Lower lobe of right lung (tissue), 2 donors: ENCODE measurements at places on chromosomes 16 and 17. TPM values are rescaled to one million over a fixed set of nuclear protein-coding genes. Genes with fewer than 3 reads are reported as not detected.
A peak's percentile ranks its signal among the peaks of the same experiment; 100 is the strongest.

DNA sequence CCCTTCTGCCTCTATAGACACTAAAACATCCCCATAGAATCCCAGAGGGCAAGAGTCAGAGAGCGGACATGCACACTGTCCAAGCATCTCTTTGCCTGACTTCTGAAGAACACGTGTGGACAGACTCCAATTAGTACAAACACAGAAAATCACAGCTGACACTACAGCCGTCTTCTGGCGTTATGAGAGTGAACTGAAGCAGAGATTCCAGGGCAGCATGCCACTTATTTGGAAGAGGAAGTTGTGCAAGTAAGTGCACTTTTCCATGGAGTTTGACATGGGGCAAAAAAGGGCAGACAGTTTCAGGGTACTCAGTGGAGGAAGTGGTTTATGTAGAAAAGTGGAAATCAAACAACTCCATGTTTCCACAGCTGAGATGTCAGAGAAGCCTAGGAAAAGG is 16.8 kb upstream of the ZNF287 start:
- peaks cover 3% of the 10 kb centered on the region for H3K27me3 ChIP-seq
- DNase-seq, result no peak

MT4 gene
- not detected for total RNA-seq

GRCh38 chr17:79887451-79887991 is 48.3 kb upstream of the CBX4 start:
- H3K36me3 ChIP-seq, result no peaks in the 10 kb centered on the region
- H3K4me3 ChIP-seq, result no peak overlapping the region
- H3K27ac ChIP-seq, result no peak overlapping the region
- DNase-seq, result no peak
- peaks cover 11% of the 10 kb centered on the region for H3K27me3 ChIP-seq
- peaks cover 6% of the 10 kb centered on the region for H3K4me1 ChIP-seq

ZNF287 gene
- total RNA-seq, result 5.2 TPM

DNA sequence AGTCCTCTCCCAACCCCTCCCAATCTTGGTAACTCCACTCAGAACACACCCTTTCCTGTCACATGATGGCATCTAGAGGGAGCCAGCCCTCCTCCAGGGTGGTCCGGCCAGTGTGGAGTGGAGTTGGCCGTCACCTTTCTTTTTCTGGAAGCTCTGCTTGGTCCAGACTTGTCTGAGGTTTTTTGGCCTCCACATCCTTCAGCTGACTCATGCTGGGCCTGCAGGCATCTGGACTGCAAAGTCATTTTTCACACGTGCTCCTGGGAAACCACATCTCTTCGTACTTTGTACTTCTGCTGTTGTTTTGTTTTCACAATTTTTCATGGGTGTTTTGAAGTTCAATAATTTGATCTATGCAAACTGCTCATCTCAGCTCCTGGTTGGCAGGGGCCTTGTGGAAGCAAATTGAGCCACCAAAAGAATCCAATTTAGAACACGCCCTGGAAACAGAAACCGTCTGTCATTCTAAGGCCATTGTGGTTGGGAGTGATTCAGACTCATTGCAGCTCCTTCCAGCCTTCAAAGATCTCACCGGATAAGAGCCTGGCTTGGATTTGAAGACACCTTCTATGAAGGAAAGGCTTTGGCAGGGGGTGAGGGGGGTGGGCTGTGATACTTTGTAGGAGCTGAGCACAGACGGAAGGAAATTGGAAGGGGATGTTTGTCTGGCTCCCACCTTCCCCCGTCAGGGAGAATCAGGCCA is 42.4 kb upstream of the NF1 start:
- H3K4me1 ChIP-seq, result peaks cover 7% of the 10 kb centered on the region
- no peak overlapping the region for H3K27ac ChIP-seq
- H3K27me3 ChIP-seq, result no peaks in the 10 kb centered on the region
- no peaks in the 10 kb centered on the region for H3K36me3 ChIP-seq
- H3K4me3 ChIP-seq, result no peak overlapping the region

GRCh38 chr17:42704837-42705494 is 22.6 kb downstream of the CNTNAP1 start:
- no peak for DNase-seq
- H3K27me3 ChIP-seq, result no peaks in the 10 kb centered on the region
- H3K4me1 ChIP-seq, result no peaks in the 10 kb centered on the region
- H3K27ac ChIP-seq, result no peak overlapping the region

DNA sequence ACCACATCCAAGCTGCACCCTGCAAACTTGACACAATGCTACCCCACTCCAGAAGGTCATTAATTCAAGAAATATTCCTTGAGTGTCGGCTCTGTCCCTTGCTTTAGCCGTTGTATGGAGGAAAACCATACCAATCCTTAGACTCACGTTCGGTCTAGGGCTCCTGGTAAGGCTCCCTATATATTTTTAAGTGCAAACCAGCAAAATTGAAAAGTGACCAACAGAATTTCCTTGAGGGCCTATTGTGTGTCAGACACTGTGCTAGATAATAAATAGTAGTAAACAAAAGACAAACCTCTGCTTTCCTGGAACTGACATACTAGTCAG is 390 bp upstream of the BBS2 start:
- DNase-seq, result no peak
- H3K27me3 ChIP-seq, result no peaks in the 10 kb centered on the region
- peak overlapping the region; percentile 88 for H3K27ac ChIP-seq
- H3K4me3 ChIP-seq, result peak overlapping the region; percentile 95
- no peaks in the 10 kb centered on the region for H3K36me3 ChIP-seq

- no peaks in the 10 kb centered on the region for H3K27me3 ChIP-seq
- H3K36me3 ChIP-seq, result no peaks in the 10 kb centered on the region
- H3K4me3 ChIP-seq, result no peak overlapping the region
- no peak for DNase-seq
- no peak overlapping the region for H3K27ac ChIP-seq
These were observed 91.4 kb downstream of the ANKRD11 start for GRCh38 chr16:89398924-89399323.

DNA sequence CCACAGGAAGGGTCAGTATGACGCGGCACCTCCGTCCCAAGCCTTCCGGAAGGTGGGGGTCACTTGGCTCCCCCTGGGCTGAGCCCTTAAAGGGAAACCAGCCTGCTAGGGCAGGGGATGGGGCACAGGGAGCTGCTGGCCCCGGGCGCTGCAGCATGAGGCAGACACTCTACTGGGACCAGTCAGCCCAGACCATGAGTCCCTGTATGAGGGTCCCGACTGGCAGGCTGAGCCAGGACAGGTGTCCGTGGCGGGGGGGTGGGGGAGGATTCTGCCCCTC is 43.4 kb upstream of the ZC3H18 start:
- peaks cover 7% of the 10 kb centered on the region for H3K27me3 ChIP-seq
- H3K27ac ChIP-seq, result no peak overlapping the region
- no peaks in the 10 kb centered on the region for H3K36me3 ChIP-seq
- H3K4me1 ChIP-seq, result peaks cover 21% of the 10 kb centered on the region
- no peak overlapping the region for H3K4me3 ChIP-seq

DNA sequence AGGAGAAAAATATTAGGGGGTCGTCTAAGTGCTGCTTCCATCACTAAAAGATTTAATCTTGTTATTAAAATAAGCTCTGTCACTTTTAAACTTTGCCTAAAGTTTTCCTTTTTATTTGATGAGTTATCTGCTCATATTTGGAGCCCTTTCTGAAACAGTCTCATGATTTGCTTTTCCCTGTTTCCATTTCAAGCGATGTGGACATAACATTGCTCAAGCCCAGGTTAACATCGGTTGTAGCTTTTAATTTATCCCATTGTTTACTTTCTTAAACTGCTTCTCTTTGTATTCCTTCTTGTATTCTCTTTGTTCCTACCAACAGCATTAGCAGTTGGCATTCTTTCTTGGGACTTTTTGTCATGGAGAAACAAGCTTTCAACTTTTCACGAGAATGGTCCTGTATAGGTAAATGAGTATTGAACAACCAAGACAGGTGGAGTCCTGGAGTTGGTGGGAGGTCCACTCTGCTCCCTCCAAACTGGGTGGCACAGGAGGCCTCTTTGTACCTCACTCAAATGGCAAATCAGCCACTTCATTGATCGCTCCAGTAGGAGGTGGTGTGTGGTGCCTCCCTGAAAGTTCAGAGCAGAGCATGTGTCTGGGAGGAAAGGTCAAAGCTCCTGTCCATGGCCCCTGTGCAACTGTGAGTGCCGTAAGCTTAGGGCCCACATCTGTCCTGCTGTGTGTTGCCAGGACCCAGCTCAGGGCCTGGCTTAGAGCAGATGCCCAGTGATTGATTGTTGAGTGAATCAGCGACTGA is 107.0 kb downstream of the CYLD start:
- H3K4me3 ChIP-seq, result no peak overlapping the region
- no peak overlapping the region for H3K27ac ChIP-seq
- no peaks in the 10 kb centered on the region for H3K27me3 ChIP-seq
- no peaks in the 10 kb centered on the region for H3K36me3 ChIP-seq
- DNase-seq, result no peak

PABPN1L gene
- total RNA-seq, result not detected

SYCE1L gene
- total RNA-seq, result 2.6 TPM

DNA sequence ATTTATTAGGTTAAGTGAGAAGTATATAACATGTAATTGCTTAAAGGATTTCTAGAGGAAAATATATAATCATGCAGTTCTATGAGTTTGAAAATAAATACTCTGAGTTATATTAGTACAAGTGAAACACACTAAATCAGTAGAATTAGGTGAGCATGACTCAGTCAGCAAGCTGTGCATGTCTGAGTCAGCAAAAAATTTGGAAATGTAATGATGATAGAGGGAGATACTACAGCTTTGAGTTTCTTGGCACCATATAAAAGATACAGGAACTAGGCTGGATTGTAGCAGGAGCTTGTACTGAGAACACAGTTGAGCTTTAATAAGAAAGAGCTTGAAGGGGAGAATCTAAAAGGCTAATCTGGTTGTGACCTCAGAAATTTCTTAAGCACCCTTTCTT is 1224.6 kb downstream of the CDH8 start:
- H3K27ac ChIP-seq, result no peak overlapping the region
- no peaks in the 10 kb centered on the region for H3K27me3 ChIP-seq
- no peak overlapping the region for H3K4me3 ChIP-seq
- H3K36me3 ChIP-seq, result no peaks in the 10 kb centered on the region
- no peak for DNase-seq
- H3K4me1 ChIP-seq, result no peaks in the 10 kb centered on the region

IQCK gene
- 14.1 TPM for total RNA-seq

- H3K27ac ChIP-seq, result peak overlapping the region; percentile 93
- H3K4me3 ChIP-seq, result peak overlapping the region; percentile 67
- peaks cover 46% of the 10 kb centered on the region for H3K4me1 ChIP-seq
- H3K27me3 ChIP-seq, result no peaks in the 10 kb centered on the region
These were observed 544 bp downstream of the CYB561 start for GRCh38 chr17:63445571-63445953.

GRCh38 chr16:13012601-13013000 is 111.2 kb downstream of the SHISA9 start:
- no peaks in the 10 kb centered on the region for H3K27me3 ChIP-seq
- no peak for DNase-seq
- H3K27ac ChIP-seq, result no peak overlapping the region
- no peaks in the 10 kb centered on the region for H3K36me3 ChIP-seq

DNA sequence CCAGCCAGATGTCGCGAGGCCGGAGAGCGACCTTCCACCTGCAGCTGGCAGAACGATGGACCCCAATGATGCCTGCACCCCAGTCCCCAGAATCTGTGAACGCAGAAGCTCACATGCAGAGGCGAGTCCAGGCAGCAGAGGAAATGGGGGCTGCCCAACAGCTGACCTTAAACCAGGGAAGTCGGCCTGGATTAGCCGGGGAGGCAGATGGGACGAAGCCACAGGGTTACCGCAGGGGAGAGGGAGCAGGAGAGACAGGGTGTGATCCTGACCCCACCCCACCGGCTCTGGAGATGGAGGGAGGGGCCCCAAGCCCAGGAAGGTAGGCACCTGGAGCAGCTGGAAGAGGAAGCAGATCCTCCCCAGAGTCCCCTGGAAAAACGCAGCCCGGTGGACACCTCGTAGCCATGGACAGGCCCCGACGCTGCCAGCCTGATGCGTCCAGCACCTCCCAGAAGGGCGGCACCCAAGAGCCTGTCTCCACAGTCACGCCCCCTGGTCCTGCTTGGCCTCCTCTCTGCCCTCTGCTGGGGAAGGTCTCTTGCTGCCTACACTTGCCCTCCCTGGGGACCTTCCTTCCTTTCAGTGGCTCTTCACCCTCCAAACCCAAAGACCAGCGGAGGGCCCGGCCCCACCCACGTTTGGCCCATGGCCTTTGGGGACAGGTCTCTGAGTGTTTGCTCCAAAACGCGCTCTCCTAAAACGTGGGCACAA is 37.3 kb downstream of the PIEZO1 start:
- H3K27ac ChIP-seq, result no peak overlapping the region
- H3K36me3 ChIP-seq, result peaks cover 26% of the 10 kb centered on the region
- H3K27me3 ChIP-seq, result no peaks in the 10 kb centered on the region
- DNase-seq, result no peak
- H3K4me3 ChIP-seq, result no peak overlapping the region

- peak; percentile 44 for DNase-seq
- no peak overlapping the region for H3K27ac ChIP-seq
- H3K4me3 ChIP-seq, result no peak overlapping the region
- H3K4me1 ChIP-seq, result peaks cover 45% of the 10 kb centered on the region
- no peaks in the 10 kb centered on the region for H3K27me3 ChIP-seq
These were observed 9.2 kb downstream of the HIRIP3 start for GRCh38 chr16:29986231-29986630.

GRCh38 chr16:9521749-9522370 is 430.4 kb downstream of the HAPSTR1 start:
- H3K4me3 ChIP-seq, result no peak overlapping the region
- H3K27ac ChIP-seq, result no peak overlapping the region
- no peaks in the 10 kb centered on the region for H3K36me3 ChIP-seq
- no peak for DNase-seq
- no peaks in the 10 kb centered on the region for H3K27me3 ChIP-seq
- no peaks in the 10 kb centered on the region for H3K4me1 ChIP-seq

DNA sequence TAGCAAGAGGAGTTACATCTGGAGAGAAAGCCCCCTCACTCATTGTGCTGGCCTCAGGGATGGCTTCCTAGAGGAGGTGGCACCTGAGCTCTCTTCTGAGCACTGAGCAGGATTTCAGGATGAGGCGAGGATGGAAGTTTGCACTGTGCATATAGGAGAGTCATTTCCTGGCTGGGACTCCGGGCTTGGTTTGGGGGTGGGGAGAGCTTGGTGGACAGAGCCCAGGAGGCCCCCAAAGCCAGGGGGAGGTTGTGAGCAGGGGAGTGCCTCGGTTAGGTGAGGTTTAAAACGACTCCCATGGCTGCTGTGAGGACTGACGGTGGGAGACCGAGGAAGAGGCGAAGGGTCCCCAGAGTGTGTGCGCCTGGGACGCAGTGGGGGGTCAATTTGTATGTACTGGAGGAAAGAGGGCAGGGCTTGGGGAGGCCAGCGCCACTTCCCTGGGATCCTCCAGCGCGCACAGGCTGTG is 1.2 kb downstream of the CAMKK1 start:
- DNase-seq, result no peak
- no peaks in the 10 kb centered on the region for H3K36me3 ChIP-seq
- peak overlapping the region; percentile 80 for H3K27ac ChIP-seq
- peak overlapping the region; percentile 84 for H3K4me3 ChIP-seq

- H3K27me3 ChIP-seq, result peaks cover 19% of the 10 kb centered on the region
- peak; percentile 68 for DNase-seq
- H3K36me3 ChIP-seq, result no peaks in the 10 kb centered on the region
These were observed 571 bp downstream of the CAVIN1 start for GRCh38 chr17:42422412-42422957.

GRCh38 chr17:82545071-82545462 is 25.5 kb downstream of the FOXK2 start:
- DNase-seq, result no peak
- no peak overlapping the region for H3K27ac ChIP-seq
- peaks cover 4% of the 10 kb centered on the region for H3K36me3 ChIP-seq
- peaks cover 39% of the 10 kb centered on the region for H3K4me1 ChIP-seq
